CD4-positive, CD25-positive, alpha-beta regulatory T cell (primary cell): ENCODE measurements at places on chromosomes 13 and 19.

- DNase-seq: no peak
These were observed 203.6 kb downstream of the DCLK1 start for GRCh38 chr13:35927567-35928021.

- no peak for DNase-seq
These were observed 19.7 kb downstream of the MED26 start for GRCh38 chr19:16608290-16608739.

DNA sequence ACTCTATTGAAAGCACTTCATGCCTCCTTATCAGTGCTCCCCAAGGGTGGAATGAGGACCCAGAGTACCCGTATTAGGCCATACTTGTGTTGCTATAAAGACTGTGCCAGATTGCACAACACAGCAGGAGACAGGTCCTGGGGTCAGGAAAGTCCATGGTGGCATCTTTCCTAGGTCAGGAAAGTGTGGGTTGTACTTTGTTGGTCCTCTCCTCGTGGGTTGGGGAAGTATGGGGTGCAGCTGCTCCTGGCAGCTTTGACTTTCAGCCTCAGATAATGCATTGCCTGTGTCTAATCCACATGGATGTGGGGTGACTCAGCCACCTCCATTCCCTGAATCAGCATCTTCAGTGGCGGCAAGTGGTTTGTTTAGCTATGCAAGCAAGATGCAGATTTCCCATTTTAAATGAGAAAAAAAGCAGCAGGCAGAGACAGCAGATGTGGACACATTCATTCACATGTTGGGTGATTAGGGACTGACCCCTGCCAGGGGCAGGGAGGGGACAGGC lies 8.4 kb upstream of the CYP2B6 start:
- no peak for DNase-seq

GRCh38 chr13:26927511-26927910 lies 166.9 kb upstream of the GPR12 start:
- no peak for DNase-seq

- DNase-seq: no peak
These were observed 9.7 kb upstream of the DACH1 start for GRCh38 chr13:71876648-71877255.
